ENCODE measurements at places on chromosomes 16 and 17.

- DNase-seq: no peak
Observed at GRCh38 chr16:56977823-56978430, 11.4 kb upstream of the NLRC5 start.

DNA sequence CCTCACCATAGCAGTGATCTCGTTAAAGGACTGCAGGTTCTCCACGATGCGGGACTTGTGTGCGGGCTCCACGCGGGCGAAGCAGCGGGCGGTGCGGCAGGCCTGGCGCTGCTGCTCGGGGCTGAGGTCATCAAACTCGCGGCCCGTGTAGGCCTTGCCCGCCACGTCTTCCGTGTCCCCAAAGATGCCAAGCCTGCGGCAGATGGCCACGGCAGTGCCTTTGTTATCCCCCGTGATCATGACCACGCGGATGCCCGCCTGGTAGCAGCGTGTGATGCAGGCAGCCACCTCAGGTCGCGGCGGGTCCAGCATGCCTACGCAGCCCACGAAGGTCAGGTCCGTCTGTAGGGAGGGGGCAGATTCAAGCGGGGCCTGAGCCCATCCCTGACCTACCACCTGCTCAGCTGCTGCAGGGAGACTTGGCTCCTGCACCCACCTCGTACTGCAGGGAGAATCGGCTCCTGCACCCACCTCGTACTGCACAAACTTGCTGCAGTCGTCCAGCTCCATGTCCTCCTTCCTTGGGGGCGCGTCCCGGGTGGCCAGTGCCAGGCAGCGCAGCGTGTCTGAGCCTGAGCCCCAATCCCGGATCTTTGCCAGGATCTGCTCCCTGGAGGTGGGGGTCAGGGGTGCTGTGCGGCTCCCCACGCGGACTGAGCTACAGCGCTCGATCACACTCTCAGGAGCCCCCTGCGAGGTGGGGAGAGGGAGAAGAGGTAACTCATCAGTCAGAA lies 23.1 kb downstream of the ATP2A3 start:
- no peak for DNase-seq

GRCh38 chr17:27548369-27548768 lies 82.6 kb upstream of the LGALS9 start:
- DNase-seq: no peak

DNA sequence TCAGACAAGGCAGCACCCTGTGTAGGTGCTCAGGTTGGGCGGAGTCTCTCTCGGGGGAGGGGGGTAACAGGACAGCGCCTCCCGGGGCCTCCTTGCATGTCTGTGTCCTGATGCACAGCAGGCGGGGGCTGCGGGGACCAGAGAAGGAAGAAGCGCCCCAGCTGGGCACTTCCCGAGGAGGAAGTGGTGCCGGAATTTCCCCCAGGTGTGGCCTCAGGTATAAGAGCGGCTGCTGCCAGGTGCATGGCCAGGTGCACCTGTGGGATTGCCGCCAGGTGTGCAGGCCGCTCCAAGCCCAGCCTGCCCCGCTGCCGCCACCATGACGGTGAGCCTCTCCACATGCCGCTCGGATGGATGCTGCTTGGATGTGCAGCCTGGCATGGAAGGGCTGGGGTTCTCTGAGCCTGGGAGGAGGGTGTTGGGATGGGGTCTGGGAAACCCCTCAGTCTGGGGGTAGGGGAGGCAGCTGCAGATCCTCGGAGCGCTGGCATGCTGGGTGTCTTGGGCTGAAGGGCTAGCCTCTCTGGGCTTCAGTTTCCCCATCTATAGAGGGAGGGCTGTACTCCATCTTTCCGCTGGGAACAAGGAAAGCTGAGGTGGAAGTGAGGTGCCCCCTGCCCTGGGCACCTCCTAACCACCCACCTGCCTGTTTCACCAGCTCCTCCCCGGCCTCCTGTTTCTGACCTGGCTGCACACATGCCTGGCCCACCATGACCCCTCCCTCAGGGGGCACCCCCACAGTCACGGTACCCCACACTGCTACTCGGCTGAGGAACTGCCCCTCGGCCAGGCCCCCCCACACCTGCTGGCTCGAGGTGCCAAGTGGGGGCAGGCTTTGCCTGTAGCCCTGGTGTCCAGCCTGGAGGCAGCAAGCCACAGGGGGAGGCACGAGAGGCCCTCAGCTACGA lies at the start of gene IL17C:
Gene IL17C, plus strand, starts transcription at position 250 of the 908 bp plus-strand sequence. Its CDS starts 70 bp downstream, at position 320.
- DNase-seq: no peak

GRCh38 chr16:54546521-54546920 lies 259.9 kb upstream of the IRX3 start:
- no peak for DNase-seq

- no peak for DNase-seq
Observed at GRCh38 chr17:17546399-17547185, 44.9 kb downstream of the PEMT start.

DNA sequence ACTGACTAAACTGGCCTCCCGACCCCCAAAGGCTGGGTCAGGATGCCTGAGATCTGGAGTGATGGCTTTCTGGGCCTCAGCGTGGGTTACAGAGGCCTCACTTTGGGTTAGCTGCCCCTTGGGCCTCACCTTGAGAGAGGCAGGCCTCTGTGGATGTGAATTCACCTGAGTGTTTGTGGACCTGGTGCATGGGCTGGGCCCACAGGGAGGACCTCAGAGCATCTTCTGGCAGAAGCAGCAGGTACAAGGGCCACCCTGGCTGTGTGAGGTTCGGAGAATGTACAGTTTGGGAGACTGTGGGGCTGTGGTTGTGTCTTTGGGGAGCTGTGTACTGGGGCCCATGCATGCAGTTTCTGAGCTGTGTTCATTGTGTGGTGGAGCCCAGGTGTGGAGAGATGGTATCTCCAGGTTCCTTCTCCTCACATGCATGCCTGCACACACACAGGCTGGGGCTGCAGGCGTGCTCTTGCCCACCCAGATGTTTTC lies 18.3 kb downstream of the RARA start:
- DNase-seq: no peak

GRCh38 chr16:10003486-10003885 lies 178.7 kb downstream of the GRIN2A start:
- no peak for DNase-seq

- DNase-seq: no peak
Observed at GRCh38 chr17:53168413-53168812, 654.3 kb upstream of the KIF2B start.

- DNase-seq: no peak
Observed at GRCh38 chr17:80122026-80122575, 20.7 kb downstream of the GAA start.
